Stimulated activated CD4-positive, alpha-beta T cell treated with anti-CD3 and anti-CD28 coated beads, Interleukin-4, amount 100 ng/mL, for 1 hour (primary cell): ENCODE measurements at places on chromosomes 6 and 20.

DNA sequence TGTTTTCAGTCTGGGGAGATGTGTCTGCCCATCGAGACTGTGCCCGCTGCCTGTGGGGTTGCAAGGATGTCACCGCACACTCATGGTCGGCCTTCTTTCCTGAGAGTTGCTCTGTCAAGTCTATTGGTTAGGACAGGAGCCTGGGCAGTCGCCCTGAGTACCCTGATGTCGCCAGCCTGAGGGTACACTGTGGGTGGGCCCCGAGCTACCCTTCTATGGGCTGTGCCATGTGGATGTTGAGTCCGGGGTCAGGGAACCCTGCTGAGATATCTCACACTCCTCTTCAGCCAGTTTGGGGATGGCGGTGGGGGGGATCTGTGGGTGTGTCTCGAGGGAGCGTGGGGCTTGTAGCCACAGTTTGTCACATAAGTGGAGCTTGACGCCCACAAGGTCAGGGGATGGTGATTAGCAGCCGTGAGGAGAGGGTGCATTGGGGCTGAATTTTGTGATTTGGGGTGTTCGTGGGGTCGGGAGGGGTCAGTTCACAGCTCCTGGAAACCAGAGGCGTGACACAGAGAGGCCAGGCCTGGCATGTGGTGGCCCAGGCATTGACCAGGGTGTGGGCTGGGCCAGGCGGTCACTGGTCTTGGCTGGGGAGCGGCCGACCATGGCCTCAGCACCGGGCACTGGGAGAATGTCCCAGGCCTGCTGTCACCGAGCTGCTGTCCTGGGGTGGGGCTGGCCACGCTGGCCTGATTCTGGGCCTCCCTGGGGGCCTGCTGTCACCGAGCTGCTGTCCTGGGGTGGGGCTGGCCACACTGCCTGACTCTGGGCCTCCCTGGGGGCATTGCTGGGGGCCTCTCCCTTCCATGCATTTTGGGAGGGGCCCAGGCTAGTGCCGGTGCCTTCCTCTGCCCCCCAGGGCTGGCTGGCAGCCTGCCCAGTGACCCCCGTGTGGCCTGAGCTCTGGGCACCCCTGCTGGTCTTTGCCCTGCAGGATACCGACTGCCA lies 1.6 kb upstream of the NPBWR2 start:
- no peak for DNase-seq

DNA sequence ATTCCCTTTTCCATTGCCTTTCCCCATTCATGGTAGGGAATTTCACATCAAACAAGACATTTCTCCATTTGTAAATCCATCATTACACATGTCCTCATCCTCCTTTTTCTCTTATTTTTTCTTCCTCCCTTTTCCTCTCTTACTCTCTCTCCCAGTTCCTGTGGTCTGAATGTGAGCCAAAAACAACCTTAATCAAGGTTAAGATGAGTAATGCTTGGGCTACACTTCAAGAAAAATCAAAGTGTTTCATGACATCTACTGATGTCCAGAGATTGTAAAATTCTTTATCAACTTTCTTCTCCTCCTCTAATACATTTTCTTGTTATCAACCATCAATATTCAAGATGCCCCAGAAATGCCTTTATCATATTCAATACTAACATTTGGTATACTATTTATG lies 208.0 kb upstream of the PRND start:
- DNase-seq = no peak

- peak; percentile 63 for DNase-seq
These were observed 56.4 kb upstream of the DUSP22 start for GRCh38 chr6:235763-236360.

DNA sequence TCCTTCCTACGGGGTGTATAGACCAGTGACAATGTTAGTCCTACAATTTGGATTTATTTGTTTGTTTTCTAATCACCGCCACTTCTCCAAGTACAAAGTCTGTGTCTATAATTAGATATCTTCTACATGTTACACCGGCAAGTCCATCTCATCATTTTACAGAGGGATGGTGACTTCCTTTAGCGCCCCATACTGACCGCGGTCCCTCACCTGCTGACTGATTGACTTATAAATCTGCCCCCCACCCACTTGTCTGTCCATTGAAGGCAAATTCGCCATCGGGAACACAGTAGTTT lies 8.9 kb upstream of the NR2E1 start:
- no peak for DNase-seq

DNA sequence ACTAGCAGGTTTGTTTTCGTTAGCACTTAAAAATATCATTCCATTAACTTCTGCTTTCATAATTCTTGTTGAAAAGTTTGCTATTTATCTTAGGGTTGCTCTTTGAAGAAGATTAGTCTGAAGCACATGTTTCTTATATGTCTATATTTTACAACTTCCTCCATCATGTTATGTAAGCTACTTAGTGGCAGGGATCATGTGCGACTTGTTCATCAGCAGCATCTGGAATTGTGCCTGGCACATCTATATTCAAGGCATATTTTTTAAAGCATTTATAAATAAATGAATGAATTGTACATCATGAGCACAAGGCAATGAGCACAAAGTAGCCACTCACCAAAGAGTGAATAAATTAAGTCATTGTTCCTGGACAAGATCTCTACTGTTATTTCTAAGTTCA lies 187.2 kb upstream of the COL21A1 start:
- DNase-seq = no peak

GRCh38 chr20:45163083-45163803 lies 11.5 kb upstream of the PI3 start:
- no peak for DNase-seq

DNA sequence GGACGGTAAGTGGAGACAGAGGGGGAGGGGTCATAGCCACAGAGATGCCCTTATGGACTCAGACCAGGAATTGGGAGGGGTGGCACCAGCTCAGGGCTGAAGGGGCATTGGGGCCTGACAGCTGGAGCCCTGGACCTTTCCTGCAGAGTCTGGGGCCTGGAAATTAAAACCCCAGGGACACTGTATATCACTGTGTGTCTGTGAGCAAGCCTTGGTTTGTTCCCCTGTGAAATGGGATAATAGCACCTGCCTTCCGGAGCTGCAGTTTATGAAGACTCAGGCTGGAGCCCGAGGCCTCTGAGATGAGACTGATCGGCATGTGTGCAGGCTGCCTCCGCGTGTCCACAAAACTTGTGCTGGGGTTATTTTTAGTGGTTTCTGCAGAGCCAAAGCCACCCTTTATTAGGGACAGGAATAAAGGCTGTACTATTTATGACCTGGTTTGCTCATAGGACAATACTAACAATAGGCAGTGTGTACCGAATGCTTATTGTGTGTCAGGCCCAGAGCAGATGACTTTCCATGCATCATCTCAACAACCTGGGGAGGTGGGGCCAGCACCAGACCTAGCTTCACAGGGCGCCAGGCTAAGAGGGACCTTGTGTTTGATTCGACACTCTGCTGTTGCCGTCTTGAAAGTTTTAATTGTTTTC lies 22.6 kb downstream of the MYH7B start:
- no peak for DNase-seq

DNA sequence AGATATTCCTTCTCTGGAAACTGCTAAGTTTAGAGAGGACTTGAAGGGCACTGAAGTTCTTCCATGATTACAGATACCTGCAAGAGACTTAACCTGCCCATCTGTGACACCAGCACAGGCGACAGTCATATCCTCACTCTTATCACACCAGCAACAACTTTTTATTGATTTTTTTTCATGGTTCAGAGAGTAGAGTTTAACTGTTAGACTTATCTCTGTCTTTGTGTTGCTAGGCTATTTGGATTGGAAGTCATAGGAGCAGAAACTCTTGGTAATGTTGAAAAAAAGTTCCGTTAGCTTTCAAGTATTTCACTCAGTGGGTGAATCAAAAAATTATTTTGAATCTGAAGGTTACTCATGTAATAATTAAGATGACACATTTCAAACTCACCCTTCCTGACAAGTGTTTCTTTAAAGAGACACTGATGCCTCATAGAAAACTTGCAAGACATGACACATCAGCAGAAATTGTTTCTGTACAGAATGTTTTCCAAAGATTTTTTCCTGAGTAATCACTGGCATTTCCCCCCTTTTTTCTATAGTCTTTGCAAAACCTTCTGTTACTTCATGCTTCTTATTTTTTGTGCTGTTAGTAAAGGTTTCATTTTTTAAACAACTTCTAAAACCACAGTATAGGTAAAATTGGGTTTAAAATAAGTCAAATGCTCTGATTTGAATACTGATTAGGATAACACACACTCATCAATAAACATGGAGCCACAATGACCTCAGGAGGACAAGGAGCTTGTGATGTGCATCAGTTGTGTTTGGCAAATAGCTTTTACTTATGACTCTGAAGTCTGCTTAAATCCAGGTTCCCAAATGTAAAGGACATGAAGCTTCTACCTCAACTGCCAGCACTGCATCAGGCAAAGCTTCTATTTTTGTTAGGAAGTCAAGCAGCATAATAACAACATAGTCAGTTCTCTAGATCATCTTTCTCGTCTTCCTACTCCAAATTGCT lies 252.9 kb upstream of the MAN1A1 start:
- DNase-seq = no peak

- DNase-seq = no peak
These were observed 25.7 kb downstream of the ZDHHC14 start for GRCh38 chr6:157406661-157407060.

- DNase-seq = no peak
These were observed 438.1 kb downstream of the HACE1 start for GRCh38 chr6:104421650-104422049.

- DNase-seq = no peak
These were observed 87.0 kb downstream of the FHL5 start for GRCh38 chr6:96649926-96650325.

DNA sequence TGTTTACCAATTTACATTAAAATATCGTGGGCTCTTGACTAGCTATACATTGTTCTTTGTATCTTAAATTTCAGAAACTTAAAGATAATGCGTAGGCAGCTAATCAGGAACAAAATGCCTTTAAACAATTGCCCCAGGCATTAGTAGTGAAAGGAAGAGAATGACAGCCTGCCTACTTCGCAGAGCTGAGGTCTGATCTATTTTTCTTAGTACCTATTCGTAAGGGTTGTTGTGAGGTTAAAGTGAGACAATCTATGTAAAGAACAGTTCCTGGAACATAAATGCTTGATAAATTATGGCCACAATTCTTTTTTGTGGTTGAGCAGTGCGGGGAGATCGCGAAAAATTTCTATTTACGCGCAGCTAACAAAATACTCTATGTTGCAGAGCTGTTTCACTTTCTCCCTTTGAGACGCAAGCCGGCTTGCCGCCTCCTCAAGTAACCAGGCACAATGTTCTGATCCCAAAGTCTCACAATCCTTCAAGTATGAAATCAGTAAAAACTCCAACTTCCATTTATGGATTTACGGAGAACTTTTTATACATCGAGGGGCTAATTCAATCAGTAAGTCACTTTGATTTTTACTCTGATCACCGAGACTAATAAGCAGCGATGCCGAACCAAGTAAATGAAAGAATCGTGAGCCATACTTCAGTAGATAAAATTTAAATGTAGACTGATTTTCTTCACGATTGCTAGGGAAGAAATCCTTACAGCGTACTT lies 878 bp upstream of the PNRC1 start:
- peak; percentile 38 for DNase-seq

GRCh38 chr6:94372229-94372628 lies 952.9 kb upstream of the EPHA7 start:
- no peak for DNase-seq

DNA sequence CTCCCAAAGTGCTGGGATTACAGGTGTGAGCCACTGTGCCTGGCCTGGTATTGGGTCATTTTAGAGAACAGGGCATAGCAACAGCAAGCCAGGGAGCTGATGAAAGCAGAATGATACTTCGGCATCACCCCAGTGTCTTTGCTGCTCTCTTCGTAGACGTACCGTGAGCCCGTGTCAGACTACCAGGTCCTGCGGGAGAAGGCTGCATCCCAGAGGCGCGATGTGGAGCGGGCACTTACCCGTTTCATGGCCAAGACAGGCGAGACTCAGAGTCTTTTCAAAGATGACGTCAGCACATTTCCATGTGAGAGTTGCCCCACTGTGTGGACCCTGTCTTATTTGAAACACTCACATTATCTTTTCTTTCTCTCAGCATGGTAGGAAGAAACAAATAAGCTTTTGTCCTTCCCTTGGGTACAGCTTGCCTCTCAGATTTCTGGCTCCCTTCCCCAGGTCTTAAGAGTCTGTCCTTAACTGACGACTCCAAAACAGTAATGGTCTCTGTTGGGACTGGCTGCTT lies 15.9 kb downstream of the TAF8 start:
- no peak for DNase-seq

GRCh38 chr20:64100566-64100888 lies 6.8 kb downstream of the NPBWR2 start:
- no peak for DNase-seq

- peak; percentile 26 for DNase-seq
These were observed 452 bp downstream of the TRAF3IP2 start for GRCh38 chr6:111605100-111605751.

DNA sequence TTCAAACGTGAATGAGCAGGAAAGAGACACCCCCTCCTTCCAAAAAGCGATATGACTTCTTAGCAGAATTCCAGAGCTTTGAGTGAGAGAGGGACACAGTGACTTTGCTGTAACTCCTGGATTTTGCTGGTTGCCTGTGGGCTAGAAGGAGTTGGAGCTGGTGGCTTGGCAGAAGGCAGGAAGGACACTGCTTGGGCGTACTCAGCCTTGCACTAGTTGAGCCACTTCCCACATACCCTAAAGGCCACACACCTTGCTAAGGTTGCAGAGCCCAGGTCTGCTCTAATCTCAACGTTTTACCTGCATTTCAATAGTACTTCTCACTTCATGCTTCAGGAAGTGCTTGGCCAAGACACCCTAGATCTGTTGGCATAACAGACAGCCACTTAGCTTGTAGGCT lies 30.6 kb downstream of the RAB22A start:
- DNase-seq = no peak

- peak; percentile 22 for DNase-seq
These were observed 11.7 kb upstream of the ID1 start for GRCh38 chr20:31593221-31594001.

- no peak for DNase-seq
These were observed 615.0 kb downstream of the HDGFL1 start for GRCh38 chr6:23184351-23184750.

DNA sequence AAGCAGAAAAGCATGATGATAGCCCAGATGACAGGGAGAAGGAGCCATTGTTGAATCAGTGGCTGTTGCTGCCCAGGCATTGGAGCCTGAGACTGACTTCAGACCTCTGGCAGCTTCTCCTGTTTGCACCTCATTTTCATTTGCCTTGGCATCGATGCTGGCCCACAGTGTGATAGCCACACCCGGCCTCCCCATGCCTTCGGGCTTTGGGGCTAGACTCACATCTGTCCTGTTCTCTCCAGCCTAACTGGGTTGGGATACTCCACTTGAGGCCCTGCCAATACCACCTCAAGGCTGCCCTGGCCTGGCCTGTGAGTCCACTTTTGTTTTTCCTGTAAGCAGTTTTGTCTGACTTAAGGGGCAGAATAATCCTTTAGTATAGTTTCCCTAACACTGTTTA lies 140.4 kb downstream of the UST start:
- no peak for DNase-seq

GRCh38 chr20:10658876-10659632 lies 14.7 kb downstream of the JAG1 start:
- DNase-seq = no peak

- DNase-seq = peak; percentile 64
These were observed 15.8 kb downstream of the AARS2 start for GRCh38 chr6:44297063-44298038.

- no peak for DNase-seq
These were observed 825.5 kb upstream of the MANEA start for GRCh38 chr6:94751641-94752329.
